ENCODE measurements at places on chromosomes 13 and 19.

DNA sequence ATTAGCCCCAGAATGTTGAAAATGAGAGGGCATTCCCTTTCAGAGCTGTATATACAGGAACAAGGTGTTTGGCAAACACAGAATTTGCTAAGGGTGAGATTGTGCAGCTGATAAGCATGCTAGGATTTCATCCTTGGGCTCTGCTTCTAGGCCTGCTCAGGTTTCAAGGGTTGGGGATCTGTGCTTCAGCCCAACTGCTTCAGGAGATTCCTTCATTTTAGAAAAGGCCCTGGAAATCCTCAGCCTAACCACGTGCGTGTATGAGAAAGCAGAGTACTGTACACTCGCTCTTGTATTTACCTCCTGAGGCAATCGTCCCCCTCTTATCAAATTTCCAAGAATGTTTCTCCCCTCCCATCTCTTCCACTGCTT lies 291.6 kb upstream of the ARGLU1 start:
- DNase-seq: no peak

- DNase-seq: no peak
Measured at GRCh38 chr13:20254076-20254475, 22.0 kb upstream of the GJB6 start.

- DNase-seq: peak; percentile 36
Measured at GRCh38 chr19:10517760-10518443, 655 bp upstream of the S1PR5 start.

DNA sequence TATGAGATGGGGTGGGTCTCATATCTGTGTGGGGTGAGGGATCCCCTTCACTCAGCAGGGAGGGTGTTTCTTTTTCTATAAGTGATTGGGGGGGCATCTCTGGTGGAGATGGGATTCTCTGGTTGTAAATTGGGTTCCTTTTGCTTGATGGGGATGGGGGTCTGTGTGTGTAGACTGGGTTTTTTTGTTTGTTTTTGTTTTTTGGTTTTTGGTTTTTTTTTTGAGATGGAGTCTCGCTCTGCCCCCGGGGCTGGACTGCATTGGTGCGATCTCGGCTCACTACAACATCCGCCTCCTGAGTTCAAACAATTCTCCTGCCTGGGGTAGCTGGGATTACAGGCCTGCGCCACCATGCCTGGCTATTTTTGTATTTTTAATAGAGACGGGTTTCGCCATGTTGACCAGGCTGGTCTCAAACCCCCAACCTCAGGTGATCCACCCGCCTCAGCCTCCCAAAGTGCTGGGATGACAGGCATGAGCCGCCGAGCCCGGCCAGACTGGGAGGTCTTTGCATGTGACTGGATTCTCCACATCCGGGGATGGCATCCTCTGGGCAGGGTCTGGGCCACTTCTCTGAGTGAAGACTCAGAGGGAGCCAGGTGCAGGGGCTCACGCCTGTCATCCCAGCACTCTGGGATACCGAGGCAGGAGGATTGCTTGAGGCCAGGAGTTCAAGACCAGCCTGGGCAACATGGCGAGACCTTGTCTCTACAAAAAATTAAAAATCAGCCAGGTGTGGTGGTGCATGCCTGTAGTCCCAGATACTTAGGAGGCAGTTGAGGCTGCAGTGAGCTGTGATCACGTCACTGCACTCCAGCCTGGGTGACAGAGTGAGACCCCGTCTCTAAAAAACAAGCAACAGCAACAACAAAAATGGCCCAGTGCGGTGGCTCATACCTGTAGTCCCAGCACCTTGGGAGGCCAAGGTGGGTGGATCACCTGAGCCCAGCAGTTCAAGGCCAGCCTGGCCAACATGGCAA lies 799 bp downstream of the MYBPC2 start:
- no peak for DNase-seq

GRCh38 chr19:36265856-36266374 lies 51.0 kb downstream of the ZNF146 start:
- no peak for DNase-seq

GRCh38 chr19:53818756-53819155 lies 5.4 kb downstream of the NLRP12 start:
- DNase-seq: no peak

- no peak for DNase-seq
Measured at GRCh38 chr13:48760626-48761025, 106.9 kb downstream of the CYSLTR2 start.

DNA sequence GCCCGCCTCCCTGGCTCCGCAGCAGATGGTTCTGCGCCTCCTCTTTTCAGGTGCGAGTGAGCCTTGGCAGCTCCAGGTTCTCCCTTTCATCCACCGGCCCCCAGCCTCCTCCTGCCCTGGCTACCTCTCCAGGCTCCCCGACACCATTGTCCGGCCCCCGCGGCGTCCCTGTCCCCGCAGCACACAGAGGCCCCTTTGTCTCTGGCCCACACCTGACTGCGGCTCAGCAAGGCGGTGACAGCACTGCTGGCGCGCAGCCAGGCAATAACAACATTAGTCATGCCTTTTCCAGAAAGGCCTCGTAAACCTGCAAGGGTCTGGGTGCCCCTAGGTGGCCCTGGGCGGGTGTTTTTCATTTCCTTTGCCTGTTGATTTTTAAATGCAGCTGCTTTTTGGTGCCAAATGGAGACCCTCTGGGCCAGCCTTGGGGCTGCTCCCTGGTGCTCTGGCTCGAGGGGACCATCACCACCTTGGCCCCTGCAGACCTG lies 73.2 kb upstream of the MEDAG start:
- DNase-seq: peak; percentile 57

DNA sequence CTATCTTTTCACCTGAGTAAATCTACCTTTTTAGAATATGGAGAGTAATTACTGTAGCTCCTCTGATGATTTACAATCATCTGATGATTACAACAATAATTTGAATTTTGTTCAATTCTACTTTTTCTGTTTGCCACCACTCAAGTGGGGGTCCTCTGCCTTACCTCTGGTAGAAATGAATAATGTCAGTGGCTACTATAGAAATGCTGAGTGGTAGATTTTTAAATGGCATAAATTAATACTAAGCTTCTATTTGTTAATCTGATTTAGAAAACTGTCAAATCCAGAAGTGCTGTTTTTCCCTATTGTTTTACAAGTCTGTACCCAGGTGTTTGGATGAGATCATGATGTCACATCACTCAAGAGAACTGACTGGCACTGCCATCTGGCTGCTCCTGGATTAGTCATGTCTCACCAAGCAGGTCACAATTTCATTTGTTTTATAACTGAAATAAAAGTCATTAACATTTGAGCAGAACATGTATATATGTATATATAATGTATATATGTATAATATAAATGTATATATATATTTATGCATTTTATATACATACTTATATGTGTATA lies 494.8 kb downstream of the TBC1D4 start:
- DNase-seq: no peak

DNA sequence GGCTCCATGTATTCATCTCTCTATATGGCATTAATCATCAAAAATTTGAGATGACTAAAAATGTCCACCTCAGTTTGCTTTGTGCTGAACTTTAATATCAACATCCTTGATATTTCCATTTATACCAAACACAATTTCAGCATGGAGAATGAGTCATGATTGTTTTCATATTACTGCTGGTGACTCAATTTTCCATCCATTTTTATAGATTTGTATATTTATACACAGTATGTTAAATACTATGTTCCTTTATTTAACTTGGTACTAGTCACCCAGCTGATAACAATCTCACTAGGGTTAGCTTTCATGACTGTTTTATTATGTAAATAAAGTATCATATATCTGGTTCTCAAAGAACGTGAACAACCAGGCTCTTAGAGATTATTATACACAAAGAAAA lies 1255.1 kb downstream of the SLITRK1 start:
- no peak for DNase-seq

- DNase-seq: no peak
Measured at GRCh38 chr13:40152922-40153321, 497.5 kb downstream of the COG6 start.

DNA sequence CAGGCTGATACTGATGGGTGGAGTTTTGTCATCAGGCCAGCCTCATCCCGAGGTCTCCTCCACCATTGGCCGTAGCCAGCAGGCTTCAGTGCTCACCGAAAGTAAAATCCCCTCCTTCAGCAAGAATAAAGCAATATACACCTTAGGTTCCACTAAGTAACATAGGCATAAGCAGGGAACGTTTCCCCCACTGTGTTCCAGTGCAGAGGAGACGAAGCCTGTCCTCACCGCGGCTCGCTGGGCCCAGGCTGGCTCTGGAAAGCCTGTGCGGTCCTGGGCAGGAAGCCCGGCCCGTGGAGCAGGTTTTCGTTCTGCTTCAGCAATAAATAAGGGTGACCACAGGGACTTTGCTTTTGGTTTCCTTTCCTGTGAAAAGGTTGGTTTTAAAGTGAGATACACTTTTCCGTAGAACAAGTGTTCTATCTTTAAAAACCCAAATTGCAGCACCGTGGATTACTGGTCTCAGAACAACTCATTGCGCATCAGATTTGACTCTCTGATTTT lies 16.3 kb upstream of the TEX29 start:
- peak; percentile 55 for DNase-seq

DNA sequence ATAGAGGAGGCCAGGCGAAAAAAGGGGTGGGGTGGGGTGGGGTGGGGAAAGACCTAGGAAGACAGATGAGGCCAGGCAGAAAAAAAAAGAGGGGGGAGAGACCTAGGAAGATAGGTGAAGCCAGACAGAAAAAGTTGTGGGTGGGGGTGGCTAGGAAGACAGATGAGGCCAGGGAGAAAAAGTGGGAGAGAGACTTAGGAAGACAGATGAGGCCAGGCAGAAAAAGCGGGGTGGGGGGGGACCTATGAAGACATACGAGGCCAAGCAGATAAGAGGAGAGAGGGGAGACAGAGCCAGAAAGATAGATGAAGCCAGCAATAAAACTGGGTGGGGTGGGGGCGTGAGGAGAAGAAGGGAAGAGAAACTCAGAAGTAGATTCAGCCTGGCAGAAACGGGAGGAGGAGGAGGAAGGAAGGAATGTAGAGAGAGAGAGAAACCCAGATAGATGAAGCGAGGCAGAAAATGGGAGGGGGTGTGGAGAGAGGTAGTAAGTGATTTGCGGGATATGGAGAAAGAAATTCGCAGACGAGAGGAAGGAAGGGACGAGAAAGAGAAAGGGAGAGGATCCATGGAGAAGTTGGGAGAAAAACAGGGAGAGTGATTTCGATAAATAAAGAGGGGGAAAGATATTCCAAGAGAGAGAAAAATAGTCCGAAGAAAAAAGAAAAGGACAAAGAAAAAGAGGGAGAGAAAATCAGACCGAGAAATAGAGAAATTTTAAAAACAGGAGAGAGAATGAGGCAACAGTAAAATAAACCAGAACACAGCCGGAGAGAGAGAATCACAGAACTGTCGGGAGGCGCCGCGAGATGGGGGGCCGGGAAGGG lies 12.2 kb upstream of the CACNG6 start:
- DNase-seq: no peak

- no peak for DNase-seq
Measured at GRCh38 chr13:104987621-104988020, 1547.8 kb downstream of the EFNB2 start.

DNA sequence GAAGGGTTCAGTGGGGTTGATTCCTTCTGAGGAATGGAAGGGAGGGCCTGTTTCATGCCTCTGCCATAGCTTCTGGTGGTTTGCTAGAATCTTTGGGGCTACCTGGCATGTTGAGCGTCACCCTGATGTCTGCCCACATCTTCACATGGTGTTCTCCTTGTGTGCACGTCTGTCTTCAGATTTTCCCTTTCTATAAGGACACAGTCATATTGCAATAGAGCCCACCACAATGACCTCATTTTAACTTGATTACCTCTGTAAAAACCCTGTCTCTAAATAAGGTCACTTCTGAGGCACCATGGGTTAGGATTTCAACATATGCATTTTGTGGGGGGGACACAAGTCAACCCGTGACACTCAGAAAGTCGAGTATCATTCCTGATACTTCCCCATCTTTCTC lies 257.9 kb downstream of the COG6 start:
- no peak for DNase-seq

- no peak for DNase-seq
Measured at GRCh38 chr13:46396341-46396740, 9.3 kb upstream of the RUBCNL start.

DNA sequence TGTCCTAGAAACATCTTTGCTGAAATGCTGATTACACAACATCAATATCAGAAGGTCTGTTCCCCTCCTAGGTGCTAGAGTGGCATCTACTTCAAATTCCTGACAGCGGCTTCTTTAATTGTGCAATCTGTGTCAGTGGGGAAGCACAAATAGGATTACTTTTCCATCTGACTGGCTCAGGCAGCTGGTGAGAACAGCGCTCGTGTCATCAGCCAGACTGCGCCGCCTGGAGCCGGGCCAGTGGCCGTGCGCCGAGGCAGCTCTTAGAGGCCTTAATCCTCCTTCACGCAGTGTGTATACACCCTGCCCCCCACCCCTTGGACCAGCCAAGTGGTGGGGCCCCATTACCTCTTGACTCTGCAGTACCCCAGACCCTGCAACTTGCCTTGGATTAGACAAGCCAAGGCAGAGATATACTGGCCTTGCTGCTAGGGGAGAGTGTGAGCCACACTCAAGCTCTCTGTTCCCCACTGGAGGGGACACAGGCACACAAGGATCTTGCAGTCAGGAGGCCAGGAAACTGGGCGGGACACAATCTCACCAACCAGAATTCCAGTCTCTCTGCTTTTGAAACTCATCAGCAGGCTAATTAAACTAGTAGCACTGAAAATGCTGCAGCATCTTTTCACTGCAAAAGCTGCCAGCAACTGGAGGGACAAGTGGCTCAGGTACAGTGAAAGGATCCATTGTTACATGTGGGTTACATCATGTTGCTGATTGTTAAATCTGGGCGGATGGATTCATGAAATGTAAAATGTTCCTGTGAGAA lies 48.9 kb upstream of the EPHX3 start:
- no peak for DNase-seq

DNA sequence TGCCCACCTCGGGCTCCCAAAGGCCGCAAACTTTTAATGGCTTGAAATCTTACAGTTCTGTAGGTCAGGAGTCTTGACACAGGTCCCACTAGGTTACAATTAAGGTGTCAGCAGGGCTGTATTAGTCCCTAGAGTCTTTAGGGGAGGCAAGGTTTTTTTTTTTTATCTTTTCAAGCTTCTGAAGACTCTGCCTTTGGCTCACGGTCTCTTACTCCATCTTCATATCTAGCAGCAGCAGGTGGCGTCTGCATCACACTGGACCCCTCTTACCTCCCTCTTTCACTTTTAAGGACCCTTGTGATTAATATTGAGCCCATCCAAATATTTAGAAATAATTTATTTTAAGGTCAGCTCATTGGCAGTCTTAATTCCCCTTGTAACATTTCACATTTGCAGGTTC lies 11.6 kb downstream of the MIR17HG start:
- DNase-seq: no peak

GRCh38 chr13:99237981-99238662 lies 20.1 kb downstream of the GPR18 start:
- no peak for DNase-seq

GRCh38 chr19:58001895-58002369 lies 688 bp downstream of the ZNF606 start:
- DNase-seq: peak; percentile 40

GRCh38 chr19:40465025-40465556 lies 454 bp downstream of the BLVRB start:
- no peak for DNase-seq

Data from GM13977 (cell line).